ENCODE measurements at places on chromosomes 3 and 15. TPM values are rescaled to one million over a fixed set of nuclear protein-coding genes. Genes with fewer than 3 reads are reported as not detected.

Gene EFCAB12
- polyA plus RNA-seq, result 0.38 TPM

DNA sequence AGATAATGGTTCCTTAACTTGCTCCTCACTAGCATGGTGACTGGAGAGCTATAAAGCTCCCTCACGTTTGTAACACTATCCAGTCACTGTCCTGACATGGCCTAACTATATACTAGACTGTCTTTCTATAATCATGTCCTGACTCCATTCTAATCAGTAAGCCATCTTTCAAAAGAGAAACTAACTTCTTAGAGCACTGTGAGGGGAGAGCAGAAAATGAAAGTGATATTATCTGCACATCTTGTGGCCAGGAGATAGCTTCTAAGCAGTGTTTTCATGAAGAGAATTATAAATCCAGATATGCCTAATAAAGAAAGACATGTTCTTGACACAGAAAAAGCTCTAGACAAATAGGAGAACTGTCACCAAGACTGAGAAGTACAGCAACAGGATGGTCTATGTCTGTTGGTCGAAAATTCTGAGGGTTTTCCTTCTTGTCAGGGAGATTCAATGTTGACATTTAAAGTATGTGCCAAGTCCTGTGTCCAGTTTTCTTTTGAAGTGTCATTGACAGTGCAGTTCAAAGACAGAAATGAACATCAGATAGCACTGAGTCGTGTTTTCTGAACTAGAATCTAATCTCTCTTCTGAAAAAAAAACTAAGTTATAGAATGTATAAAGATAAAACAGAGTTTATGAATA is 230.6 kb upstream of the PEX5L start:
- no peak for DNase-seq
- no peaks in the 10 kb centered on the region for H3K27me3 ChIP-seq
- no peak overlapping the region for H3K27ac ChIP-seq

- no peak for DNase-seq
- H3K4me1 ChIP-seq, result no peaks in the 10 kb centered on the region
- H3K36me3 ChIP-seq, result no peaks in the 10 kb centered on the region
Measured at GRCh38 chr3:30933478-30934207, 39.2 kb upstream of the GADL1 start.

- DNase-seq, result no peak
- peaks cover 98% of the 10 kb centered on the region for H3K36me3 ChIP-seq
- H3K4me3 ChIP-seq, result no peak overlapping the region
- H3K27me3 ChIP-seq, result no peaks in the 10 kb centered on the region
- H3K4me1 ChIP-seq, result no peaks in the 10 kb centered on the region
- H3K27ac ChIP-seq, result no peak overlapping the region
Measured at GRCh38 chr3:15223685-15224572, 17.9 kb downstream of the CAPN7 start.

GRCh38 chr3:150828997-150829396 is 66.0 kb upstream of the SIAH2 start:
- no peak for DNase-seq
- no peaks in the 10 kb centered on the region for H3K27me3 ChIP-seq
- H3K4me1 ChIP-seq, result no peaks in the 10 kb centered on the region
- no peak overlapping the region for H3K27ac ChIP-seq
- no peak overlapping the region for H3K4me3 ChIP-seq
- no peaks in the 10 kb centered on the region for H3K36me3 ChIP-seq

Gene DPPA2
- not detected for polyA plus RNA-seq

DNA sequence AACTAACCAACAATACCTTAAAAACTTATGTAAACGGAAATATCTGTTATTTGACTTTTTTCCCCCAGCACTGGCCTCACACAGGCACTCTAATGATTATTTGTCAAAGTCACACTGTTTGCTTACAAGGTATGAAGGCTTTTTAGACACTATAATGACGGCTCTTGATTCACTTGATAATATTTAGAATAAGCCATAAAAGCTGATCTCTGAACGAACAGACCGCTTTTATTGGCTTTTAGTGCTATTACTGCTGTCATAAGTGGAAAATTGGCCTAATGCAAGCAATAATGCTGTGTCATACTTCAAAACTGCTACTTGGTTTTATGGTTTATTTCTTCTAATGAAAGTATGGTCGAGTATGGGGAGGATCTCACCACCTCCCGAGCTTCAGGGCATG is 35.1 kb downstream of the MDFIC2 start:
- no peak for DNase-seq
- no peaks in the 10 kb centered on the region for H3K27me3 ChIP-seq
- no peaks in the 10 kb centered on the region for H3K36me3 ChIP-seq
- H3K4me3 ChIP-seq, result no peak overlapping the region
- H3K27ac ChIP-seq, result no peak overlapping the region

GRCh38 chr3:148896062-148896461 is 31.0 kb downstream of the CPA3 start:
- no peaks in the 10 kb centered on the region for H3K4me1 ChIP-seq
- H3K27me3 ChIP-seq, result no peaks in the 10 kb centered on the region
- no peaks in the 10 kb centered on the region for H3K36me3 ChIP-seq
- H3K4me3 ChIP-seq, result no peak overlapping the region

GRCh38 chr3:159232966-159233365 is 431.1 kb downstream of the MFSD1 start:
- H3K4me3 ChIP-seq, result no peak overlapping the region
- no peaks in the 10 kb centered on the region for H3K27me3 ChIP-seq
- no peaks in the 10 kb centered on the region for H3K36me3 ChIP-seq
- no peak for DNase-seq
- no peak overlapping the region for H3K27ac ChIP-seq
- peaks cover 9% of the 10 kb centered on the region for H3K4me1 ChIP-seq

Gene KIF7
- 0.60 TPM for polyA plus RNA-seq

DNA sequence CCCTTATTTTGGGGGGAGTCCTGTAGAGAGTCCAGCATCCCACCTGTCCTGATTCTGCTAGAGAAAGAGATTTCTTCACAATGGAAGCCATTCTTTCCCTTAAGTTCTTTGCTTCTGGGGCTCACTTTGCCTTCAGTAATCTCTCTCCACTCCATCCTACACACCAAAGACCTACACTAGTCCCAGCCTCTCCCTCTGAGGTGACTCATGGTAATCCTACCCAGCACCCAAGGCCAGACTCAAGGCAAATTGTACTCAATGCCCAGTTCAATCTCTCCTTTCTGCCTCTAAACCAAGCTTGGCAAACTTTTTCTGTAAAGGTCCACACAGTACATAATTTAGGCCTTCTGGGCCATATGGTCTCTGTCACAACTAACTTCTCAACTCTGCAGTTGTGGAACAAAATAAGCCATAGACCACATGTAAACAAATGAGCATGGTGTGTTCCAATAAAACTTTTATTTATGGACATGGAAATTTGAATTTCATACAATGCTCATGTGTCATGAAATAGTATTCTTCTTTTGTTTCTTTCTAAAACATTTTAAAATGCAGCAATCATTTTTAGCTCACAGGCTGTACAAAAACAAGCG is 72.5 kb downstream of the MRPL46 start:
- H3K4me1 ChIP-seq, result no peaks in the 10 kb centered on the region
- DNase-seq, result no peak
- H3K36me3 ChIP-seq, result no peaks in the 10 kb centered on the region
- H3K27me3 ChIP-seq, result no peaks in the 10 kb centered on the region

- peak overlapping the region; percentile 94 for H3K27ac ChIP-seq
- peak overlapping the region; percentile 75 for H3K4me3 ChIP-seq
- no peaks in the 10 kb centered on the region for H3K27me3 ChIP-seq
Measured at GRCh38 chr3:195258449-195259153, 12.4 kb downstream of the XXYLT1 start.

GRCh38 chr3:40169983-40170382 is 139.5 kb upstream of the EIF1B start:
- no peaks in the 10 kb centered on the region for H3K4me1 ChIP-seq
- H3K4me3 ChIP-seq, result no peak overlapping the region
- no peaks in the 10 kb centered on the region for H3K36me3 ChIP-seq

DNA sequence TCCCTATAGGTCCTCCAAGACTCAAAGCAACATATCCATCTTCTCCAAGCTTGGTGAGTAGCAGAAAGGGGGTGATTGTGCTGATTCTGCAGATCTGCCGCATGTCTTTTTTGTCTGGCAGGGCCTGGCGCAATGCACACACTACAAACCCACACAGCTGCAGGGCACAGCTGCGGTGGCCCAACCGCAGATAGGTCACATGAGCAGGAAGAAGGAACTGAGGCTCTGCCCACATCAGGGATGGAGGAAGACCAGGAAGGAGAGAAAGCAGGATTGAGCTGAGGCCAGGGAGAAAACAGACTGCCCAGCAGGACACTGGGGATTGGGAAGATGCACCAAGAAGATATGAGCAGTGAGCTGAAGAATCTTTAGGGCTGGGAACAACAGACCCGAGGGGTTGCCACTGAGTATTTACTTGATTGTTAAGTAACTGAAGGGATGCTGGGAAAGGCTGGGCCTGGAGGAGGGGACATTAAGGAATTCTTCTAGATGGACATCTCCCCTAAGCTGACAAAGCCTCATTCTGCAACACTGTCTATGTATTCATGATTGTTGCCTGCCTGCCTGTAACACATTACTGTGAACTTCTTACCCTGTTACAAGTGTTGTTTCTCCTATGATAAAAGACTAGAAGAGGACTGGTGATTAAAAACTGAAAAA is 126.7 kb downstream of the MYLK start:
- peaks cover 52% of the 10 kb centered on the region for H3K4me1 ChIP-seq
- peak overlapping the region; percentile 65 for H3K27ac ChIP-seq
- no peaks in the 10 kb centered on the region for H3K27me3 ChIP-seq
- DNase-seq, result peak; percentile 82
- H3K4me3 ChIP-seq, result no peak overlapping the region

DNA sequence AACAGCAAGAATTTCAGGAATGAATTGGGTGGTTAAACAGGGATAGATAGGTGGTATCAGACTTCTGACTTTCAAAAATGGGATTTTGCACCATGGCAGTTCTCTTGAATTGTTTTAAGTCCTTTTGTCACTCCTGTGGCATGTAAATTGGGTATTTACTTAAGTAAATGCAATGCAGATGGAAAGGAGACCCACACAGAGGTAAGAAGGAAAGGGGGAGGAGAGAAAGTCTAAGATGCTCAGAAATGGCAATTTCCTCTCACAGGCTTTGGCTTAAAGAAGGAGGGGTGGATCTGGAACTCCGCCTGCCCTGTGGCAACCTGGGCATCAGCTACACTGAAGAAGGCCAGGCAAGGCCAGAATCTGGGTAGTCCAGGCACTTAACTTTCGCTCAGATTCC is 197.1 kb upstream of the UBE2E1 start:
- H3K27me3 ChIP-seq, result no peaks in the 10 kb centered on the region
- H3K4me3 ChIP-seq, result no peak overlapping the region
- DNase-seq, result no peak
- no peak overlapping the region for H3K27ac ChIP-seq

GRCh38 chr15:26525096-26525495 is 247.8 kb downstream of the GABRB3 start:
- no peaks in the 10 kb centered on the region for H3K36me3 ChIP-seq
- no peak for DNase-seq
- no peaks in the 10 kb centered on the region for H3K27me3 ChIP-seq
- no peaks in the 10 kb centered on the region for H3K4me1 ChIP-seq

- DNase-seq, result no peak
- H3K27ac ChIP-seq, result no peak overlapping the region
- no peaks in the 10 kb centered on the region for H3K4me1 ChIP-seq
- peaks cover 11% of the 10 kb centered on the region for H3K36me3 ChIP-seq
Measured at GRCh38 chr15:57643826-57644225, 52.1 kb downstream of the MYZAP start.

Gene COL6A5
- 0.09 TPM for polyA plus RNA-seq

DNA sequence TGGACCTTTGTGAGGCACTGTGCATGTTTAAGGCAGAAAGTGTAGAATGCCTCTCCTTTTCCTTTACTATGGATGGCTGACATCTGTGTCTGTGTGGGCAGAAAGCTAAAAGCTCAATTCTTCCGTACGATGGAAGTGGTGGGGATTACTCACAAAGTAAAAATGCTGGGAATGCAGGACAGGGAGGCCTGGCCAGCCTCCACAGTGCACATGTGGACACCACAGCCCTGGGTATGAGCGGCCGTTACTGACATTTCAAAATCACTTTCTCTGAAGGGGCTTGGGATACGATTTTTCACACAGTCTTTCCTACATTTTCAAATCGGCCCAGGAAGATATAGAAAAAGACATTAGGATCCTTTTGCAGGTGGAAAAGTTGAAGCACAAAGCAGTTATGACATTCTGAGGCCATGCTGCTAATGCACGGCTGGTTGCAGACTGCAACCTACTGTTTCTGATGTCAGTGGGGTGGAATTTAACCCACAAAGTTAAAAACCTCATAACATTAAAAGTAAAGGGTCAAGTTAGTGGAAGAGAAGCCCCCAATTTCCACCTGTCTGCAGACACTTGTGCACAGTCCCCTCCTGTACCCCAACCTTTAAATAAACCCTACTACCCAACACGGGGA is 27.9 kb downstream of the EHD4 start:
- no peaks in the 10 kb centered on the region for H3K27me3 ChIP-seq
- H3K27ac ChIP-seq, result peak overlapping the region; percentile 67
- peak; percentile 85 for DNase-seq
- H3K36me3 ChIP-seq, result no peaks in the 10 kb centered on the region
- no peak overlapping the region for H3K4me3 ChIP-seq

Gene SH3GL3
- polyA plus RNA-seq, result 0.04 TPM
